ENCODE measurements at places on chromosomes 12 and 14.

DNA sequence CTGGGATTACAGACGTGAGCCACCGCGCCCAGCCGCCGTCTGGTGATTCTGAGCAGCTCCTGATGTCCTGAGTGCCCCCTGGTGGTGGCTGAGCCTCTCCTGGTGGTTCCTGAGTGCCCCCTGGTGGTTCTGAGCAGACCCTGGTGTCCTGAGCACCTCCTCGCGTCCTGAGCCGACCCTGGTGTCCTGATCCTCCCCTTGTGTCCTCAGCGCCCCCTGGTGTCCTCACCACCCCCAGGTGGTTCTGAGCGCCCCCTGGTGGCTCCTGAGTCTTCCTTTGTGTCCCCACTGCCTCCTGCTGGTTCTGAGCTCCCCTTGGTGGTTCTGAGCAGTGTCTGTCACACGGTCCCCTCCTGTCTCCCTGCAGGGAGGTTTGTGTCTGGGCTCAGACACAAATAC, 1304.9 kb downstream of the TMEM121 start:
- no peak for DNase-seq

DNA sequence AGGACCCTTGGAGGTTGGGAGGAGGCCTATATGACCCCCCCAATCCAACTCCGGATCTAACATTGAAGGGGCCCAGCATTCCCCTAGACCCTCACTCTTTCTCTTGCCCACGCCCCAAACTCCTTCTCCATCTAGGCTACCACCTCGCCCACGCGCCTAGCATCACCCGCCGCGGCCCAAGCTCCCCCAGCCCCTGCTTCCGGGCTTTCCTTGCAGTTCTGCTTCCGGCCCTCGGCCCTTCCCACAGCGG, 445 bp downstream of the CERS5 start:
- no peak for DNase-seq

DNA sequence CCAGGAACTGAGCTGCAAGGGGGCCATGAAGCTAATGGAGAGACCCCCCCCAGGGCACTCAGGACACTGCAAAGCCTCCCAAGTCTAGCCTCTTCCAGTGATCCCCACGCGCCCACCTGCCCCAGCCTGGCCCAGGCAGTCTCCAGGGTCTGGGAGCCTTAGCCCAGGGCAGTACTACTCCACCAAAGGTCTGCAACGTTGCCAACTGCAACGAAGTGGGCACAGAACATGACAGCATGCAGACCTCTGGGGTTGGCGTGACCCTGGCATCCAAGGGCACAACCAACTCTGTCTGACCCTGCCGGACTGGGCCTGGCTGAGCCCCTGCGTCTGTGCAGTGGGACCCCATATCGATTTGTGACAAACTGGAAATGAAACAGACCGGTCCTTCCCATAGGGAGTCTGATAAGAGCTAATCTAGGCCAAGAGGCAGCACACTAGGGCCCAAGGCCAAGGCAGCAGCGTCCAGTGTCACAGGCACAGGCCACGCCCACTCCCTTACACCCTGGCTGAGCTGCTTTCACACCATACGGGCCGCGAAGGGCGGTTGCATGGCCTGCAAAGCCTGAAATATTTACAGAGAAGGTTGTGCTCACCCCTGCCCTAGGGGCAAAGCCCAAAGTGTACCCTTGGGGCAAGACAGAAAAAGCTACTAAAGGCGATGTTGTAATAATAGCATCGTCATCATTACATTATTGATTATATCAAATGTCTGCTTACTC, 76.7 kb downstream of the NCOR2 start:
- DNase-seq, result no peak

GRCh38 chr12:11723993-11724392, 74.5 kb downstream of the ETV6 start:
- no peak for DNase-seq

- DNase-seq, result no peak
Observed at GRCh38 chr14:103188810-103189480, 65.7 kb downstream of the TNFAIP2 start.

- DNase-seq, result no peak
Observed at GRCh38 chr12:66746489-66747201, 67.8 kb upstream of the GRIP1 start.

DNA sequence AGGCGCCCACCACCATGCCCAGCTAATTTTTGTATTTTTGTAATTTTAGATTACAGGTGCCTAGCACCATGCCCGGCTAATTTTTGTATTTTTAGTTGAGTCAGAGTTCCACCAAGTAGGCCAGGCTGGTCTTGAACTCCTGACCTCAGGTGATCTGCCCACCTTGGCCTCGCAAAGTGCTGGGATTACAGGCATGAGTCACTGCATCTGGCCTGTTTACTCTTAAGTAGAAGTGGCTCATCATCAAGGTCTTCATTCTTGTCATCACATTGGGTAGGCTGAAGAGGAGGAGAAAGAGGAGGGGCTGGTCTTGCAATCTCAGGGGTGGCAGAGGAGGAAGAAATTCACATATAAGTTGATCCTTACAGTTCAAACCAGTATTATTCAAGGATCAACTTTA, 152.4 kb upstream of the ATP2B1 start:
- DNase-seq, result no peak

- DNase-seq, result no peak
Observed at GRCh38 chr14:63761351-63762117, 33.7 kb upstream of the SGPP1 start.

DNA sequence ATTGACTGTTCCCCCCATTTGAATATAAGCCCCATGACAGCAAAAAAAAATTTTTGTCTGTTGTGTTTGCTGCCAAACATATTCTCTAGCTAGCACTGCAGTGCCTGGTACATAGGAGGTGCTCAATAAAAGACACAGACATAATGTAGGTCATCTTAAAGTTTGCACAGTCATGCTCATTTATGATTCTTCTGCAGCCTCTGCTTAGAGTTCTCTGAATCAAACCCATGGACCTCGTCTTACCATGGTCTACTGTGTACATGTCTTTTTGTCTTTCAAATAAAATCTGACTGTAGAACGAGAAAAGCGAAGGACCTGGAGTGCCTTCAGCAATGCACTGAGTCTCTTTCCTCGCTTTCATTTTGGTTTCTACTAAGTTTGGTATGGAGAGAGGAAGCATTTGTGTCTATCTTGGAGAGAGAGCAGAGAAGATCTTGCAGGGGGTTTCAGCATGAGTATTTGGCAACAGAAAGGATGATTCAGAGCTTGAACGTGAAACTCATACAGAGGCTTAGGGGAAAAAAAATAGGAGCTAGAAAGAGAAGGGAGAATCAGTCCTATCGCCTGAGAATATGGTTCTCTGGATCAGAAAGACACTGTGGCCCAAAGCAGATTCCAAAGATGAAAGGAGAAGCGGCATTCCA, 38.8 kb upstream of the TMCC3 start:
- DNase-seq, result no peak

DNA sequence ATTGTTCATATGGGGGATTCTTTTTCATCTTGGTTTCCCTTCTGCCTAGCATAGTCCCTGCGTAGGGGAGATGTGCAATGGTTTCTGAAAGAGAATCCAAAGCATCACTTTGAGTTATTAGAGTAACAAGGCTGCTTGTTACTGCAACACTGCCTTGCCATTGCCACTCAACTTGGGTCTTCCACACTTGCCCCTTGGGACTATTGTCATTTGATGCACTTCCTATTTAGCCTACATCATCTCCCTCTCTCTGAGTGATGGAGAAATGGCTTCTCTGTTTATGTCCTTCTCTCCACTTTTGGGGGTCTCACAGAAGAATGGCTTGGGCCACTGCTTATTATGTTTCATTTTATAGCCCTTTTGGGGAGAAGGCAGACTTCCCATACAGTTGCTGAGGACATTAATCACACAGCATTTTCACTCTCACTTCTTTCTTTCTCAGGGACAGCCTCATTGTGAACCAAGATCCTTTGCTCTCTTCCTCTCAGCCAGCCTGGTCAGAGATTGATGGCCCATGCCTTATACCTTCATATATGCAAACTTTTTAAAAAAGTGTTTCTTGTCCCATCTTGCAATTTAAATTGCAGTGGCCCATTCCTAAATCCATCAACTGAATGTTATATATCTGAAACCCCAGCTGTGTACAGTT, 50.8 kb upstream of the POC1B start:
- DNase-seq, result no peak

GRCh38 chr14:99188731-99189191, 83.2 kb downstream of the BCL11B start:
- no peak for DNase-seq

DNA sequence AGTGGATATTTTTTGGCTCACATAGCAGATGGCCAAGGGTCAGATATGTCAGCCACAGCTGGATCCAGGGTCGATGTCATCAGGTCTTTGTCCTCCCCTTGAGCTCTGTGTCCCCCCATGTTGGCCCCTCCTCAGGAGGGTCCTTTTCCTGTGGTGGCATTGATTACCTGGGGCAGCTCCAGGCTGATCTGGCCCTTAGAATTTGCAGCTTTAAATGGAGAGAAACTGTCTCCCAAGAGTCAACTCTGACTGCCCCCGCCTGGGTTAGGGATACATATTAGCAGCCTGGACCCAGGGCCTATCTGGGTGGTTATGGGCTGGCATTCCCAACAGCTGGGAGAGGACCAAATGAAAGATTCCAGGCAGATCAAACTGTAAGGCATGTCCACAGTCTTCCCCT, 330.5 kb downstream of the RGS6 start:
- no peak for DNase-seq

DNA sequence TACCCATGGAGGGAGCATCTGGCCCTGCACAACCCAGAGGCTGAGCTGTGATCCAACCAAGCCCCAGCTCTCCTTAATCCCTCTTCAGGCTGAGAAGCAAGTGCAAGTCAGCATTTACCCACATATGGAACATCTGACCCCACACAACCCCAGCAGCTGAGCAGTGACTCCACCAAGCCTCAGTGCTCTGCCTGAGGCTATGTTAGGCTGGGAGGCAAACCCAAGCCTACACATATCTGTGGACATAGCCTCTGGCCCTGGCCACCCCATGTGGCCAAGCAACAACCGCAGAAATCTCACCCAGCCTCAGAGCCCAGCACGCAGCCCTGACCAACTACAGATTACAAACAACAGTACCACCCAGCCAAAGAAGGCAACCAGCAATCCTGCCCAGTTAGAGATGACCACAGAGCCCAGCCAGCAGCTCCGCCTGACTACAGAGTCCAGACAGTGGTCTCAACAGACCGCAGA, 142.8 kb downstream of the NUAK1 start:
- DNase-seq, result no peak

GRCh38 chr12:52884526-52885293, 20.2 kb downstream of the KRT8 start:
- no peak for DNase-seq

DNA sequence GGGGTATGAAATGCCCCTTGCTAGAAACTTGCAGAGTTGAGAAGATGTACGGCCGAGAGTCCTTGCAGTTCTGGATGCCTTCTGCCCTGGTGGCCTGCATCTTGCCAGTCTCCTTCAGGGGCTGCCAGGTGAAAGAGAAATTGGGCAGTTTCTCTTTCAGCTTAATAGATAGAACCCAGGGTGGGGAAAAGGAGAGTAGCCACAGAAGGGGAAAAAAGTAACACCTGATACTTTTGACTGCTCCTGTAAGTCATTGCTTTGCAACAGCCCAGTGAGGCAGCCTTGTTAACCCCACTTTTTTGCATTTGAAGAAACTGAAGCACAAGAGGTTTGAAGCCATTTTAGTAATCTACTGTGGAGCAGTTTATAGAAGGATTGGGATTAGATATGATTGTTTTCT, 27.6 kb downstream of the TDP1 start:
- no peak for DNase-seq

DNA sequence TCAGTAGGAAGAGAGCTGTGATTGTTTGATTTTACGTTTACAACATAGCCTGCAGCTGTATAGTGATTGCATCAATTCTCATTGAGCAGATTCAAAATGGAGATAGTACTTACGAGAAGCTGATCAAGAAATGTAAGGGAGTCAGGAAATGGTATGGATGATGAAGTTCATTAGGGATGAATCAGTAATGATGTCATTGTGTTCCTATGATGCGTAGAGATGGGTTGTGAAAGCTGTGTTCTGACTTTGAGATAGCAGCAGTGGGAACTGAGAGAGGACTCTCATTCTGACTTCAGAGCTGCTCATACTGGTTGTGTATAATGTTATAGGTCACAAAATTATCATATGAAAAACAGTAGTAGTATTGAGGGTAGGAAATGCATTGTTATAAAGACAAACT, 44.0 kb downstream of the TTLL5 start:
- no peak for DNase-seq

DNA sequence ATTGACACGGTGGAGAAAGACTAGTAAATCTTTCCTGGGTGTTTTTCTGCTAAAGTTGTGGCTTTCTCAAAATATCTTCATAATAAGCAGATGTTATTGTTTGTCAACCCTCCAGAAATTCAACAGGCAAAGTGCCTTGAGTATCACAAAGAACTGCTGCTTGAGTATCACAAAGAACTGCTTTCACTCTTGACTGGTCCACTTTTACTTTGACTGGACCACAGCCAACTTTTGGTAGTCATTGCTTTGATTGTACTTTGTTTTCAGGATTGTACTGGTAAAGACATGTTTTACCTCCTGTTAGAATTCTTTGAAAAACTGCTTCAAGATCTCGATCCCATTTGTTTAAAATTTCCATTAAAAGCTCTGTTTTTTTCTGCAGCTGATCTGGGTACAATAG, 62.6 kb downstream of the PDZRN4 start:
- no peak for DNase-seq

DNA sequence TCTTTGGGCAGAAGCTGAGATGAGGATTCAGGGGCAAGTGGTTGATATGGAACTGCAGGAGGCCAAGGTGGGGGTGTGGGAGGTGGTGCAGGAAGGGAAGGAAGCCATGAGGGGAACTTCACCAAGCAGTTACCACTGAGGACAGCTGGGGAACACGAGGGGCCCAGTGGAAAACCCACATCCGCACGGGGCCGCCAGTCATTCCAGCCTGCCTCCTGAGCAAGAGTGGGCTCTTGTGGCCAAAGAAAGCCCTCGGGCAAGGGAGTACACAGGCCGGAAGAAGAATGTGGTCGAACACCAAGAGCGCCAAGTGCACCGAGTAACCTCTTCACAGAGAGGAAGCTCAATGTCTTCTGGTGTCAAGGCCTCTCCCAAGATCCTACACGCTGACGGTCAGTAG, 252.2 kb upstream of the FOXN3 start:
- no peak for DNase-seq

- no peak for DNase-seq
Observed at GRCh38 chr12:3315201-3315661, 175.8 kb upstream of the PRMT8 start.

DNA sequence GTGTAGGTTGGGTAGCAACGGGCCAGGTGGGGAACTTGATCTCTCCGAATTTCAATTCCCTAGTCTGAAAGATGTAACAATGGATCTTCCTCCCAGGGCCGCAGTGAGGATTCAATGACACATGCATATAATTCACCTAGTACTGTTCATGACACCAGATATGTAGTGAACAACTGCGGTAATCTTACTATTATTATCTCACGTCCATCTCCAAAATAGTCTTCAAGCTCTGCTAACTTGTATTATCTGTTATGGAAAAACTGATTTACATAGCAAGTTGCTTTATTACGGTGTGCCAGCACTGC, 26.4 kb downstream of the MOK start:
- DNase-seq, result no peak

GRCh38 chr12:132253698-132254480, 75.5 kb downstream of the GALNT9 start:
- DNase-seq, result no peak

- no peak for DNase-seq
Observed at GRCh38 chr12:67039995-67040860, 228.9 kb upstream of the CAND1 start.

- DNase-seq, result no peak
Observed at GRCh38 chr12:74685385-74685784, 147.8 kb downstream of the ATXN7L3B start.
